Activated naive CD4-positive, alpha-beta T cell treated with anti-CD3 and anti-CD28 coated beads, Interleukin-2, amount 50 U/mL, for 72 hours (primary cell): ENCODE measurements at places on chromosomes 3 and 15. TPM values are rescaled to one million over a fixed set of nuclear protein-coding genes. Genes with fewer than 3 reads are reported as not detected.

GRCh38 chr15:93899817-93900216, 331.5 kb upstream of the MCTP2 start:
- DNase-seq = no peak

GRCh38 chr3:183635107-183635430, 354 bp upstream of the KLHL24 start:
- no peak for DNase-seq

Gene SEMA6D
- not detected for total RNA-seq

DNA sequence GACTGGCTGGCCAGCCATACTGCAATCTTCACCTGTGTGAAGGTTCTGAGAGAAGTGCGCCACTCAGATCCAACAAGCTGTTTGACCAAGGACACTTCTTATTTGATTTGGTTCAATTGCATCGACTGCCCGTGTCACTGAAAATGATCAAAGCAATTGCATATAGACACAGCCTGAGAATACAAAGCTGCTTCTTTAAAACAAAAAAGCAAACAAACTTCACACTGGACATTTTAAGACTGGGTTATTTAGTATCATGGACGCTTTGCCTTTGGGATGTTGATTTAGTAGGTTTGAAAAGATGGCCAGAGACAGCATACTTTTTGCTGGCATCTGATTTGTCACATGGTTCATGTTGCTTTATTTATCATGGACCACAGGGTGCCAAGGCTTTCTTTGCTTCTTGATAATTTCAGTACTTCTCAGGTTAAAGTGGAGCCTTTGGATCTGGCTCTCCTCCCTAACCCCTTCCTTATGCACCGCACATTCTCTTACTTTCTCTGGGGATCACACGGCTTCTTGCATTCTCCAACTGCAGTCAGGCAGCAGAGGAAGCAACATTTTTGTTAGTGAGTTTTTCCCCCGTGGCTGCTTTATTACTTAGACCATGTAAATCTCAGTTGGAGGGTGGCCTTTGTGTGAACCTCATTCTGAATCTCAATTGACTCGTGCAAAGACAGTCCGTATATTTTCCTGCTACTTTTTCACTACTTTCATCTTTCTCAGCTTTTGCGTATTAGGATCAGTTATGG, 151.0 kb downstream of the CD47 start:
- DNase-seq = no peak

DNA sequence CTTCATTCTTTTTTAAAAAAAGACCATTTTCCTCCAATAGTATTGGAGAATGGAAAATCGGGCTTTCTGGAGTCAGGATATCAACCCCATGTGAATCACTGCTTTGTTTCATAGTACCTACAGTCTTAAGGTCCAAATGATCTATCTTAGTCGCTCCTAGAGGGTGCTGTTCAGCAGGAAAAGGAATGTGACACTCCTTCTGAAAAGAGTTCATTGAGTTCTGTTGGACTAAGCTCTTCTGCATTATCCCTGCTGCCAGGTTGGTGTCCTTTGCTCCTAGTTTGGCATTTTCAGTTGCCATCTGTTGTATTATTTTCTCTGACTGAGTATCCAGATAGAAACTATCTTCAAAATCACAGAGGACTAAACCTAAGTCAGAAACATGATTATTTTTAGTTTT, 57.2 kb downstream of the POLQ start:
- no peak for DNase-seq

DNA sequence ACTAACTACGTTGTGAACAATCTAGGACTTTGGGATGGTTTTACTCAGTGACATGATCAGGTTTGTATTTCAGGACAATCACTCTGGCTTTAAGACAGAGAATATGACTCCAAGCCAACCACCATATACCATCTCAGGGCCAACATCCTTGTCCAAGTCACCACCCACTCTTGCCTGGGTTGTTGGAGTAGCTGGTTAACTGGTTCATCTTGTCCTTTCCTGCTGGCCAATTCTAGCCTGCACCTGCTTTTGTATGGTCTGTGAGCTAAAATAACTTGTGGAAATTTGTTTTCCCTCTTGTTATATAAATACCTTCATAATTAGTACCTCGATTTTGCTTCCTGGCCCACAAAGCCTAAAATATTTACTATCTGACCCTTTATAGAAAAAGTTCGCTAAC, 306.8 kb upstream of the STT3B start:
- DNase-seq = no peak

GRCh38 chr3:71057526-71057894, 526.0 kb downstream of the FOXP1 start:
- no peak for DNase-seq
